ENCODE measurements at places on chromosomes 7 and 10.

DNA sequence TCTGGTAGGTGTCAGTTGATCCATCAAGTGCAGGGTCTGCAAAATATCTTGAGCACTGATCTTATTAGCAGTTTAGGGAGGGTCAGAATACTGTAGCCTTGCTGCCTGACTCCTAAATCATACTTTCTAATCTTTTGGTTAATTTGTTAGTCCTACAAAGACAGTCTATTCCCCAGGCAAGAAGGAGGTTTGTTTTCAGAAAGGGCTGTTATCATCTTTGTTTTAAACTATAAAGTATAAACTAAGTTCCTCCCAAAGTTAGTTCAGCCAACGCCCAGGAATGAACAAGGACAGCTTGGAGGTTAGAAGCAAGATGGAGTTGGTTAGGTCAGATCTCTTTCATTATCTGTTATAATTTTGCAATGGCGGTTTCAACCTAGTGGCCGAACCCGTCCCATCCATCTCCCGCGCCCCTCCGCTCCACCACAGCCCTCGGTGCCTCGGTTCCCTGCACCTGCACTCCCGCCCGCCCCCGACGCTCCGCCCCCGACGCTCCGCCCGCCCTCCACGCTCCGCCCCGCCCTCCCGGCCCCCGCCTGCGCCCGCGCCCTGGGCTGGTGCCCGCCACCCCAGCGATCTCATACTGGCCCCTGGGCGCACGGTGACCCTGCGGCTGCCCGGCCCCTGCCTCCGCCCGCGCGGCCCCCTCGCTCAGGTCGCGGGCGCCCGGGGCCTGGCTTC, at the start of gene ADCK2:
TSS of gene ADCK2 (plus strand) at position 564 of the 681 bp plus-strand sequence. CDS start 386 bp downstream, outside the sequence.
- no peak for DNase-seq

DNA sequence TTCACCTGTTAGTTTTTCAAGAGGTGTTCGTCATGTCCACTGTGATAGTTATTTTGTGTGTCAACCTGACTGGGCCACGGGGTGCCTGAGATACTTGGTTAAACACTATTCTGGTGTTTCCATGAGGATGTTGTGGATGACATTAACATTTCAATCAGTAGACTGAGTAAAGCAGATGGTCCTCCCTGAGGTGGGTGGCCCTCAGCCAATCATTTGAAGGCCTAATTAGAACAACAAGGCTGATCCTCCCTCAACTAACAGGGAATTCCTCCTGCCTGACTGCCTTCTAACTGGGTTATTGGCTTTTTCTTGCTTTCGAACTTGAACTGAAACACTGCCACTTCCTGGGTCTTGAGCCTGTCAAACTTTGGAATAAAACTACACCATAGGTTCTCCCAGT, 75.8 kb downstream of the ENO4 start:
- DNase-seq, result no peak

DNA sequence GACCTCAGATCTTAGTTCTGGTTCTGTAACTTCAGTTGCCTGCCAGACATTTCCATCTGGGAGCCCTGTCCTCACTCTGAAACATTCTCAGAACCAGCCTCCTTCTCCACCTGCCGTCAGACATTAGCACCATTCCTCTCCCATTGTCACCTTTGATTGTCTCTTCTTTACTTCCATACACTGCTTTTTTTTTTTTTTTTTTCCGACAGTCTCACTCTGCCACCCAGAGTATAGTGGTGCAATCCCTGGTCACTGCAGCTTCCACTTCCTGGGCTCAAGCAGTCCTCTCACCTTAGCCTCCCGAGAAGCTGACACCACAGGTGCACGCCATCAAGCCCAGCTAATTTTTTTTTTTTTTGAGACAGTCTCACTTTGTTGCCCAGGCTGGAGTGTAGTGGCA, 21.1 kb upstream of the HIPK2 start:
- DNase-seq, result no peak

DNA sequence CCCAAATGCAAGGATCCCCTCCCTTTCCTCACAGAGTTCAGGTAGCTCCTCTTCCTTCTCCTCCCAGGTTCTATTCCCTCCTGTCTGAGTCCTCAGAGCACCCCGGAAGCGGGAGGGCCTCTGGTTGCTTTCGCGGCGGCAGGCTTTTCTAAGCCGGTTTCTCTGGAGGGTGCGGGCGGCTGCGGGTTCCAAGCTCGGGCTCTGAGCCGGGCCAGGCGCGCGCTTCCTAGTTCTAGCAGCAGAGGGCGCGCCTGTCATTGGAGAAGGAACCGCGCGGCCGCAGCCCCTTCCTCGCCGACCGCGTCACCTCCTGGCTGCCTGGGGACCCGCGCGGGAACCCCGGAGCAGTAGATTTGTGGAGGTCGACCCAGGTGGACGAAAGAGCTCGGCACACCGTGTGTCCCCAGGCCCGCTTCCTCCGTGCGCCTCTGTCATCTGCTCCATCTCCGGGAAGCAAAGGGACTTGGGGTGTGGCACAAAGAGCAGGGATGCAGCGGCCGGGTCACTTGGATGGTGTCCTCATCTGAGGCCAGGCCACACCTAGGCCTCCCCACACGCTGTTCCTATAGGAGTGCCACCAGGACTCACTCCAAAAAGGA, 389.0 kb upstream of the PODXL start:
- no peak for DNase-seq

DNA sequence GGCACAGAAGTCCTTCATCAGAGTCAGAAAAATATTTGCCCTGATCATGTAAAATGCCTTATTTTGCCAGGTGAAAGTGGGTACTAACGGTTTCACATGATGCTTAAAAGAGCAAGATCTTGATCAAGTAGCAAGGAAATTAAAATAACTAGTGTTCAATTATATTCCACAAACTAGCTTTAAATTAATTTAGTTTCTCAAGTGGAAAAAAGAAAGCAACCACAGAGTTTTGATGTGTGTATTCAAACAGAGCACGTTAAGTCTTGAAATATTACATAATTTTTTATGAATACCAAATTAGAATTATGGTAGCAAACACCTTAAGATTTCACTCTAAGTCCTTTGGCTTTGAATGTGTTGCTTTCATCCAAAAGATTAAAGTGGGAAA, 47.3 kb downstream of the PIP4K2A start:
- DNase-seq, result no peak

DNA sequence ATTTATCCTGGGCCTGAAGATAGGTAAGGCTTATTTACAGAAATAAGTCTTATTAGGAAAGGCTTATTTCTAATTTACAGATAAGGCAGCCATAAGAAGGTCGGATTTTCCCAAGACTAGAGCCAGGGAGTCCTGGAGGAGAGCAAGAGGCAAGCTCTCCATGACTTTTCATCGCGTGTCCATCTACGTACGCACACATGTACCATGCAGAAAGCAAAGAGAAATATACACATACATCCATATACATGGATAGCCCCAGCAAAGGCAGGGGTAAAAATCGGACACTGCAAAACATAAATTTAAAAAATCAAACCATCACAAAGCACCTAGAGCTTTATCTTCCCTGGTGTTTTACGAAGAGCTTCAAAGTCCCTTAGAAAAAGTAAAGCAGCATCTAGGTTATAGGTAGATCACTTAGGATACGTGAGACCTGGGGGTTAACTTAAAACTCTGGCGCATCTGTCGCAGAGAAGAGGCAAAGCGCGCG, 25.8 kb upstream of the ZRANB1 start:
- no peak for DNase-seq

DNA sequence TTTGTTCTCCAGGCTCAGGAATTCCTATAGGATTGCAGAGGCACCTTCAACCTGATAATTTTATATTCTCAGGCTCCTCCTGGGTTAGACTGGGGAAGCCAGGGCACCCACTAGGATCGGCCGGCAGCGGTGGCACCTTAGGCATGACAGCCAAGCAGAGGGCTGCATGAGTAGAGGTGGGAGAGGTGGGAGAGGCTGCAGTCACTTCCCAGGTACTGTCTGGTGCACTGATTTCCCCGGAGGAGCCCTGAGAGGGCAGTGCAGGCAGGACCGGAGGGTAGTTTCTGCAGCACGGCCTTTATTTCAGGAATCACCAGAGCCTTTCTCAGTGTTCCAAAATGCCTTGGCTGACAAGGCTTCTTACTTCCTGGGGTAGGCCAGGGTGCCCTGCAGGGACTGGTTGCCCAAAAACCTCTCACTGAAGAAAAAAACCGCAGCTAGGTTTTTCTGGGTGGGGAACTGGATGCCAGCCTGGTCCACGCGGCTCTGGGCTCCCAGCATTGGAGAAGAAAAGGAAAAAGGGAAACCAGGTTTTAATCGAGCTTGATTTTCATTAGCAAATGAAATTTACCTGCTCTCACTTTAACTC, 3.6 kb upstream of the HOXA13 start:
- no peak for DNase-seq

DNA sequence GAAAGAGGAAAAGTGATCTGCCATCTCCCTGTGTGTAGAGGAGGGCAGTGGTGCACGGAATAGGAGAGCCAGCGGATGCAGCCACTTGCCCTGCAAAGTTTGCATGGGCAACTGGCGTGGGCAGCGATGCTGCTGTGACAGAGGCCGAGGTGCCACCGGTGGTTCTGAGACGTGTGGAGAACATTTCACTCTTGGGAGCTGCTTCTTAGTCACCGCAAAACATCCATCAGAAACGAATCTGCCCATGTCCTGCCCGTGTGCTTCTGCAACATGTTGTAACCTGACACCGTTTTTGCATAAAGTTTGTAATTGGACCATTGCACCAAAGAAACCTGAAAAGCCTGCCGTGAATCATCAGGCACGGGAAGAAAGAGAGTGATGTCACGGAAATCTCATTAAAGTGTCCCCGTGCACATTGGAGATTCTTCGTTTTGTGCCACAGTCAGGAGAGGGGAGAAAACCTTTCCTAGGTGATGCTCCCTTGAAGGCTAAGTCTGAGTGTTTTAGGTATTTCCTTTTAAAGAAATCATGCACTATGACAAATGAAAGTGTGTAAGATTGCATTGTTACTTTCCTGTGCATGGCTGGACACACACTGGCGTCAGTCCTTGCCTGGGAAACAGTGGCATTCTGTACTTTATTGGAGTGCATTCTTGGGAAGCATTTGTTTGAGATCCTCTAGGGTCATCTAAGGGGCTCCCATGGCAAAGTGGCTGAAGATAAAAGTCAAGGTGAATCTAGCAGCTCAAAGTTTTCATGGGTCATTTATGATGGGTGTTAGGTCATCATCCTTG, 302.6 kb downstream of the KLF6 start:
- peak; percentile 82 for DNase-seq

DNA sequence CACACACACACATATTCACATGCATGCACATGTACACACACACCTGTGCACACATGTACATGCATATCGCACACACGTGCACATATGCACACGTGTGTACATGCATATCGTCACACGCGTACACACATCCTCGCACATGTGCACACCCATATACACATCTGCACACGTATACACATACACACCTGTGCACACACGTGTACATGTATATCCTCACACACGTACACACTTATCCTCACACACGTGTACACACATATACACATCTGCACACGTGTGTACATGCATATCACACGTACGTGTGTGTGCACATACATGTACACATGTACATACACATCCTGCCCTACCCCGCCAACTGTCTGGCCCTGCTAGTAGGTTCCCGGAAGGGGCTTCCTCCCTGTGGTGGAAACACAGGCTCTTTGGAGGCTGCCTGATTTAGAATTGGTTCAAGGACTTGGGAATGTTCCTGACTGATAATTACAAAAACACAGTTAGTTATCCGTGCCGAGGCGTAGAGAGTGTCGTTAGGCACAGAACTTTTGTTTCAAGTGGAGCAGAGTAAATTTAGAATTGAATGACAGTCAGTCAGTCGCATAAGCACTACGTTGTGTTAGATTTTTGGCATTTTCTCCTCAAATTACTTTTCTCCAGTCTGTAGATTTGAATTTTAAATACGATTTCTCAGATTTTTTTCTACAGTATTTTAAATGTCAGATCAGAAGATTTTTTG, 18.5 kb upstream of the PRKAR1B start:
- no peak for DNase-seq

- DNase-seq, result no peak
Observed at GRCh38 chr10:79979310-79979975, 30.5 kb upstream of the SFTPD start.
